D721Med (cell line): ENCODE measurements at places on chromosomes 2 and 18.

- no peak for DNase-seq
Observed at GRCh38 chr2:217986256-217986961, 16.4 kb downstream of the TNS1 start.

DNA sequence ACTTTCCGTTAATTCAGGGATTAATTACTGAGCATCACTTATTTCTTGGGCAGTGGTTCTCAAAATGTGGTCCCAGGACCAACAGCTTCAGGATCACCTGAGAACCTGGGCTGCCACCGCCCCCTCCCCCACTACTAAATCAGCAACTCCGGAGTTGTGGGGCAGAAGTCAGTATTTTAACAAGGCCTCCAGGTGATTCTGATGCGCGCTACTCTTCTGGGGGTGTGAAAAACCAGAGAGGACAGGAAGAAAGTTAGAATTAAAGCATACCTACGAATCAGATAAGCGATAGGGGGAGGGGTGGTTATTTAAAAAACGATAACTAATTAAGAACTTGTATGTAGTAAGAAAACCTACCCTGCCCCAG lies 319 bp downstream of the ZSCAN30 start:
- no peak for DNase-seq

- DNase-seq, result no peak
Observed at GRCh38 chr2:170002096-170002495, 174.8 kb downstream of the UBR3 start.

- DNase-seq, result no peak
Observed at GRCh38 chr2:169014780-169015179, 16.3 kb downstream of the ABCB11 start.

DNA sequence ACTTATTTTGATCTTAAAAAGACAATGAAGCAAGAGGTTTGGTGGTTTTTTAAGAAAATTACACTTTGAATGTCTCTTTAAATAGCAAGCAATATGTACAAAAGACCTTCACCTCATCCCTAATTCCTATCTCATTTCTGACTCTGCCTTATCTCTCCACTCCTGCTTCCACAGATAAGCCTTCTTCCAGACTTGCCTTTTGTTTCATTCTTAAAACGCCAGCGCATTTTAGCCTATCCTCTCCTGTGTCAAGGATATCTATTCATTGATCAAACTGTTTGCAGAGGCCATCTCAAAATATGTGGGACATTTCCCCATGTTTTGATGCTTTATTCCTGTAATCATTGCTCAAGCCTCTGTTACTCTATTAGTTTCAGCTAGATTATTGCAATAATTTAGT lies 562.5 kb downstream of the PARD3B start:
- no peak for DNase-seq

- no peak for DNase-seq
Observed at GRCh38 chr18:25496544-25496943, 144.6 kb upstream of the ZNF521 start.

GRCh38 chr2:144006139-144006538 lies 513.8 kb downstream of the ZEB2 start:
- DNase-seq, result no peak

DNA sequence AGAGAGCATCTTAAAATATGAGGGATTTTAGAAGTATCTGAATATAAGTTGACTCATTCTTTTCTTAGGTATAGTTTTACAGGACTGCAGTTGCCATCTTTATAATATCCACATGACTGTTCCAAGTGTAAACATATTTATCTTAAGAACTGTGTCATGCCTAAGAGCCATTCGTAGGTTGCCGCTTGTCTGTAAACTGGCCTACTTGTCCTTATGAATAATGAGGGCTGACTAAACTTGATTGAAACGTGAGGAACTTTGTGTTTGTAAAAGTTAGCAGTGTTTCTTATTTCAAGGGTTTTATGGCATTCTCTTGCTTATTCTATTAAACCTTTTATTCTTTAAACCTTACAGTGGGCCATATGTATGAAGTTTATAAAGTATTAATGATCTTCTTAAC lies 99.6 kb downstream of the MAP3K20 start:
- DNase-seq, result no peak

DNA sequence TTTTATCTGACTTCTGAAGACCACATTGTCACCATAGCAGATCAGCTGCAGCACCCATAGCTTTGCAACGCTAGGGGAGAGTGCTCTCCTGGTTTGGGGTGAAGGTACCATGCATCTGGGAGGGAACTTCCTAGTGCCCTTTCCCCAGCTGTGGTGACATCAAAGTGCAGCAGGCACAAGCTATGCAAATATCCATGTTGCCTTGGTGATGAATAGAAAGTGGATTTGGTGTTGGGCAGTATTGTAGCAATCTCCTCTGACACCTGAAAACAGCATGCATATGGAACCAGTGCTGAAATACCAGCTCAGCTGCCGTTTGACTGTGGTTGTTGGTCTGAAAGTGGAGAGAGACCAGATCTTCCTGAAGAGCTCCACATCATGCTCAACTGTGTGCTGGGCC lies 37.1 kb downstream of the BCL2L11 start:
- DNase-seq, result no peak

DNA sequence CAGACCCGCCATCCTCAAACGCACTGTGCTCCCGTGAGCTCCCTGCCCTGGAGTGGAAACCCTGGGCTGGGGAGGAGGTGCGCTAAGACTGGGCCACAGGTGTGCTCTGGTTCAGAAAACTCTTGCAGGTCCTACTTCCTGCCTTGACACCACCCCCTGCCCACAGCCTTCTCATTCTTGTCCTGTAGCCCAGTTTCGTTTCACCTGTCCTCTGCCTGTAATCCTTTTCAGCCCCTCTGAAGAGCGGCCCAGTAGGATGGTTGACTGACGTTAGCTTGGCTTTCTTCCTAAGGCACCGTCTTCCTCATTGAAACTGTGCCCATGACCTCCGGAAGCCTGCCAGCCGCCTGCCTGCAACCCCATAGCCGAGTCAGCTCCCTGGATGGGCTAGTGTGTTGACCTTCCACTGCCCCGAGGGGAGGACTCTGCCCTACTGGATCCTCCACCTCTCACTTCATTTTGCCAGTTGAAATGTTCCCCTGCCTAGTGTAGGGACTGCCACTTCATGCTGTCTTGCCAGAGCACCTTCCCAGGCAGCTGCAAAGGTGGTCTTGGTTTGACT lies 116.9 kb downstream of the AGAP1 start:
- DNase-seq, result no peak

DNA sequence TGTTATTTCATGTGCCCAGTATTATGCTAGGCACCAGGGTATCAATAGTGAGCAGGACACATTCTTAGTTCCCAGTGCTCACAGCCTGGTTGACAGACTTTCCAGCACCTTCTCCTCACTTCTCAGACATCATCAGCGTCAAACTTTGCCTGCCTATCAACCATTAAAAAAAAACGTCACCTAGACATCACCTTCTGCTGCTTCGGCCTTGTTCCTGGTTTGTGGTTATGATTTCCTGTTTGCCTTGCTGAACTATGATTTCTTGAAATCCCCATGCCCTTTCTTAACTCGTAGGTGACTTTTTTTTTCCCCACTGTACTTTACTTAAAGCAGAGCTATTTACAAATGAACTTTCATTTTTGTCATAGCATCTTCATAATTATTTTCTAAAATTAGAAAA lies 60.4 kb upstream of the NABP1 start:
- no peak for DNase-seq

DNA sequence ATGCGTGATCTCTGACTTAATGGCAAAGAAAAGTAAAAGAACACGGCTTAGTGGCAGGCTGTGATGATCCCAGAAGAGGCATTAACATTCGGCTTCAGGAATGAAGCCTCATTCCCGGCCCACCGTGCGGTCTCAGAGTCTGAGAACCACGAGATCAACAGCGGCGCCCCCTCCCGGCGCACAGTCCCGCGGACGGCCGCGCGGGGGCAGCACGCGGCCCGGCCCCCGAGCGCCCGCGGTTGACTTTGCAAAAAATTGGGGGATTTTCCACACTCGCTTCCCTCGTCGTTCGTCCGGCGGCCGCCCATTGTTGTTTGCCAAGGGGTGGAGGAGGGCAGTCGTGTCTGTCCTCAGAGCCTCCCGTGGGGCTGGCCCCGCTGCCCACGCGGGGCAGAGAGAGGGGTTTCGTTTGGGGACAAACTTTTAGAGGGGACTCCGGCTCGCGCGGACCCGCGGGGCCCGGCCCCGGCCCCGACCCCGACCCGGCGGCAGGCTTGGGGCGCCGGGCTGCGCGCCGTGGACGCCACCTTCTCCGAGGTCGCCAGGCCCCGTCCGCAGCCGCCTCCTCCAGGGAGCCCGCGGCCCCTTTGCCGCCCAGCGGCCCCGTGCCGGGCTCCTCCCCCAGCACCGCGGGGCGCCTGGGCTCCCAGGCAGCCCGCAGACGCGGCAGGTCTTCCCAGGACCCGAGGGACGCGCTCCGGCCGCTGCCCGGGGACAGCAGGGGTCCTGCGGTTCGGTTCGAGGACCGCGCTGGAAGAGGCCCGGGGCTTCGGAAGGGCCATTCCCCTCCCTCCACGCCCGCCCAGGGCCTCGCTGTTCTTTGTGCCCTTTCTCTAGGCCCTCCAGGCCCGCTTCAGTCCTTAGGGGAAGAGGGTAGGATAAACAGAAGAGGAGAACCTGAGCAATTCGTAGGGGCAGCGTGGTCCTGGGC lies 3.4 kb upstream of the HS6ST1 start:
- peak; percentile 94 for DNase-seq

- DNase-seq, result no peak
Observed at GRCh38 chr18:46067438-46068007, 4.5 kb downstream of the PSTPIP2 start.

DNA sequence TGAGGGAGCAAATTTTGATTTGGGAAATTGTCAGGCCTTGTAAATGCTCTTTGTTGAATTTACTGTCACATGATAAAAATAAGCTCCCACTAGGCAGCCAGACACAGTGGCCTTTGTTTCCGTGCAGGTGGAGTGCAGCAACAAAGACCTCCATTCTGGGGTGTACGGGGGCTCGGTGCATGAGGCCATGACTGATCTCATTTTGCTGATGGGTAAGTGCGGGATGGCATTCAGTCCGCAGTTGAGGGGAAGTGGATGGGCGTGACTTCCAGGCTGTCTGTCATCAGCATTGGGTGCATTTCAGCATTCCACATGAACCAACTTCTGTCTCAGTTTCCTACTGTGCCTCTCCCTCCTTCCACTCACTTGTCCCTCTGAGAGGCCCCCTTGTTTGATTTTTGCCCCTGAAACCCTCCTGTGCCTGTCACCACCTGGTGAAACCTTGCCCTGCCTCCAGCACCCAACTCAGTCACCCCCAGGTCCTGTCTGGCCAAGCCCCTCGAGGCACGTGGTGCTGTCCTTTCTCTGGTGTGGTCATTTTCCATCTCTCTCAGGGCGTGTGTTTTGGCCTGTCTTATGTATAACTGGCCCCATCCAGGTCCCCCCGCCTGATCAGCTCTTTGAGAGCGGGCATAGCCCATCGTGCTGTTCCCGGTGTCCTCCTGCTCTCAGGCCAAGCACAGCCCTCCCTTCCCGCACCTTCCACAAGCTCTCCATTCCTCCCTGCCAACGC lies 16.3 kb downstream of the CNDP2 start:
- no peak for DNase-seq

DNA sequence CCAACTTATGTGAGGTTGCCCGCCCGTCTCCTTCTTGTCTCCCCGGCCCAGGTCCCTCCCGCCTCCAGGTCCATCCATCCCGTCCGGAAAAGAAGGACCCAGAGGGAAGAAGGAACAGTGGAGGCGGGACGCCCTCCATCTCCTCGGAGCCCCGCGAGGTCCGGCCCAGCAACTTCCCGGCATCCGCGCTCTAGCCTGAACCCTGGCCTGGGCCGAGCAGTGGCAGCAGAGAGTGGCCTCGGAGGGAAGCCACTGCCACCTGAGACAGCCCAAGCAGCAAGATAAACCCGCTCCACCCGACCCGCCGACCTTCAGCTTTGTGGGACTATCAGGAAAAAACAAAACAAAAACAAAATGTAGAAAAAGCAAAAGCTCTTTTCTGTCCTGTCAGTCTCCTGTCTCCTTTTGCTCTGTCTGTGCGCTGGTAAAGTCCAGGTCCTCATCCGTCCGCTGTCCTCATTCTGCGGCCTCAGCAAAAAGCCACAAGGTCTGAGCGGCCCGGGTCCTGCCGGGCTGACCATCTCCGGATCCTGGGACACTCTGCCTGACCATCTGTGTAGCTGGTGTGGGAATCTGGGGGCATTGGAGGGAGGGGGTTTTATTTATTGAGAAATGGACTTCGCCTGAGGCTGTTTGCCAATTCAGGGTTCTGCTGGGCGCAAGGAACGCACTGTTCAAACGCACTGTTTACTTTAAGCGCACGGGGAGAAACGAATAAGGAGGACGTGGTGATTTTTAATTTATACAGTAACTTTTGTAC lies 3.1 kb downstream of the DLX1 start:
- no peak for DNase-seq

- no peak for DNase-seq
Observed at GRCh38 chr2:239585422-239585821, 184.6 kb upstream of the HDAC4 start.

DNA sequence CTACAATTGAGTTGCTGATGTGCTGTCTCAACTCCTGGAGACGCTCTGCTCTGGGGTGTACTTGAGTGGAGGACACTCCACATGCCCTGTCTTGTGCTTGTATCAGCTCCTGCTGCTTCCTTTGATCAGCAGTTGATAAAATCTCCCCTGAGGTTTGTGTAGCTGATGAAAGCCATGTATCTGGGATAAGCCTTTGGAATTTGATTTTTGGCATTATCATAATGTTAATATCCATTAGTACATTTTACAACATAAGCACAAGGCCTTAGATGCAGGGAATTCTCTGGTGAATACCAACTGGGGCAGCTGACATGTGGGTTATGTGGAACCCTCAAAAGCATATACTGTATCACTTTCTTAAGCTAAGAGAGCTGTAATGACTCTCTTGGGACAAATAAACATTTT lies 222.7 kb upstream of the ITGA4 start:
- no peak for DNase-seq

- DNase-seq, result no peak
Observed at GRCh38 chr2:54440050-54440449, 16.1 kb upstream of the SPTBN1 start.

DNA sequence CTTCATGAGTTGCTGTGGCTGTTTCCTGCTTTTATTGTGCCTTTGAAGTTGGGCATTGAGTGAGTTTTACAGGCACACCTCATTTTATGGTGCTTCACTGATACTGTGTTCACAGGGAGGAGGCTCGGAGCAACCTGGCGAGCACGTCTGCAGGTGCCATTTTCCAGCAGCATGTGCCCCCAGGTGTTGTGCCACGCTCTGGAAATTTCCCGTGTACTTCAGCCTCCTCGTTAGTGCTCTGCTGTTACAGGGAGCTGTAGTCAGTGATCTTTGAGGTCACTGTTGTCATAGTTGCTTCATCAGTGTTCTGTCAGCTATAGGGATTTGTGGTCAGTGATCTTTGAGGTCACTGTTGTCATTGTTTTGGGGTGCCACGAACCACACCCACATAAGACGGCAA lies 20.1 kb downstream of the CTDP1 start:
- DNase-seq, result no peak

GRCh38 chr18:25229081-25229480 lies 122.9 kb downstream of the ZNF521 start:
- no peak for DNase-seq

DNA sequence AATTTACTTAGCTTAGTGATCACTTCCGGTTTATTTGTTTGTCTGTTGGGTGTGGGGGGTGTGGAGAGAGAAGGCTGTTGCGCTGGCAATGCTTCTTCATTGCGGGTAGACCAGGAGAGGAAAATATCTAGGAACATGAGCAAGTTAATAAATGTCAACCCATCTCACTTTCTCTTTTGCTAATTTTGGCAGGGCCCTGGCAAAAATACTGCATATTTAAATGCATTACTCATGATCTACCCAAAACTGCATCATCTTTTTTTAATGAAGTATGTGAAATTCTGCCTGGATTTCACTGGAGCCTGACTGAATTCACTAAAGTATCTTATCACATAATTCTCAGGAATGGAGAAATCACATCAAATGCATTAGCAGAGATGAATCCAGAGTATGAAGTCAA lies 1131.0 kb upstream of the NXPH2 start:
- DNase-seq, result no peak
